ENCODE measurements at places on chromosomes 6 and 20.

GRCh38 chr6:25630508-25631278 is 21.3 kb upstream of the SCGN start:
- no peak for DNase-seq

DNA sequence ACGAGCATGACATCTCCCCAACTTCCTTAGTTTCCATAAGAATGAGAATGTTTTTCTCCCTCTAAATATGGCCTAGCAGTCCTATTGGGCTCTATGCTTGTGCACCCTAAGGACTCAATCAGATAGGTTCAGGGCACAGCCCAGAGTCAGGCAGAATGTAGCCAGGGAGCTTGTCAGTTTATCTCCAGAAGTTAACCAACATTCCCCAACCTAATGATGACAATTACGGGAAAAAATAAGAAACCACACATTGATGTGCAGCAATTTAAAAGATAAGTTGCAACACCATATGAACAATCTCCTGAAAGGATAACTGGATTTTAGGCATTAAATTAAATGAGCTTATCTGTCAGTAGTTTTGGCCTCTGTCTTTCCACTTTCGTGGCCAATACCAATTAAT is 71.1 kb downstream of the HDDC2 start:
- DNase-seq = no peak

DNA sequence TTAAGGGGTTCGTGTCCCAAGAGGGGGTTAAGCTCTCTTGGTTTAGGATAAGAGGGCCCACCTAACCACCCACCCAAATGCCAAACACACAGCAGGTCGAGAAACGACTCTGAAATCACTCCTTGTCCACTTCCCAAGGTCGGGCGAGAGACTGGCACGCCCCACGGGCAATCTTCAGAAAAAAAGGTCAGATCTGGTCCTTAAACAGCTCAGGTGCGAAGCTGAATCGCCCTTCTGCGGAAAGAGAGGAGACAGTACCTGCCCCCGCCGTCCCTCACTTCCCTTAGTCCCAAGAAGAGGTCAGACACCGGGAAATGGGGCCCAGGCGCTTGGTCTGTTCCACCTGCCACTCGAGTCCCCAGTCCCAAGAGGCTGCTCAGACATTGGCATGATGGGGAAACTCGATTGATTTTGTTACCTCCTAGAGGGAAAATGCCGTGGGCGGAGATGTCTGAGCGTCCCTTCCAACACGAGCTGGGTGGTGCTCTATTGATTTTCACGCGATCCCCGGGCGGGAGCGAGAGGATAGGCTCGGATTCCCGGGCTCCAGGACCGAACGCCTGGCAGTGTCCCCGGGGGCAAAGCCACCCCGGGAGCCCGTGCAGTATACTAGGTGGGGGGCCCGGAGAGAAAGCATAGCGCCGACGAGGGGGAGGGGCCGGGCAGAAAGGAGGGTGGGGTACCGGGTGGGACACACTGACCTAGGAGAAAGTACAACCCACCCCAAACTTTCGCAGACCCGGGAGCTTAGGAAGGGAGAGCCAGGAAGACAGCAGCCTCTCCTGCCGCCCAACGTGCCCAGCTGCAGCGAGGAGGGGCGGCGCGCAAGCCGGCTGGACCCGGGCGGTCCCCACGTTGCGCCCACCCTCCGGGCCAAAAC is 1.1 kb upstream of the SAMD5 start:
- no peak for DNase-seq

- DNase-seq = no peak
Measured at GRCh38 chr6:17632934-17633333, 32.8 kb downstream of the FAM8A1 start.

DNA sequence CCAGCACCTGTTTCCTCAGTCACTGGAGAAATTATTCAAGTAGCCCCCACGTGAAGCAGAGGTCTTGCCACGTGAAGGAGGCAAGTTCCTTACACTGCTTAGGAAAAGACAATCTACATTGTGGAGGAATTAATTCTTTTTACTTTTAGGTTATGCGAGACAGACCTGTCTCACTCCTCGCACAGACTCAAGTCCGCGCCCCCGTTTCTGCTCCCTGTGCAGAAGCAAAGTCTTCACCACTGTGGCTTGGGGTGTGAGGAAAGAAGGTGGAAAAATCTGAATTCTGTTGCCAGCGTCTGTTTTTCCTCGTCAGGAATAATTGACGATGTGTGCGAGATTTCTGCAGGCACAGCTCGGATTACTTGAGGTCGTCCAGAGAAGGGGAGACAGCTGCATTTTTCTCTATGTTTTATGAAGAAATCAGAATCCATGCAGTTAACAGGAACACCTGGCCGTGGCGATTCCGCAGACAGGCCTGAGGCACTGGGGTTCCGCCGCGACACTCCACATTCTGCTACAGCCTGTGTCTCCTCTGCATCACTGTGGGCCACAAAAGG is 185.1 kb downstream of the SMOC2 start:
- no peak for DNase-seq

DNA sequence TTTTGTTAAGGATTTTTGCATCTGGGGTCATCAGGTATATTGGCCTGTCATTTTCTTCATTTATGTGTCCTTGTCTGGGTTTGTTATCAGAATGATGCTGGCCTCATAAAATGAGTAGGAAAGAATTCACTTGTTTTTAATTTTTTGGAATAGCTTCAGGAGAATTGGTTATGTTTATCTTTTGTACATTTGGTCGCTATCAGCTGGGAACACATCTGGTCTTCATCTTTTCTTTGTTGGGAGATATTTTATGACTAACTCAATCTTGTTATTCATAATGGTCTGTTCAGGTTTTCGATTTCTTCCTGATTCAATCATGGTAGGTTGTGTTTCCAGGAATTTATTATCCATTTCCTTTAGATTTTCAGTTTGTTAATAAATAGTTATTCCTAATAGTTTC is 207.5 kb upstream of the ASCC3 start:
- DNase-seq = no peak

- DNase-seq = no peak
Measured at GRCh38 chr6:50187351-50187921, 137.7 kb upstream of the DEFB112 start.

DNA sequence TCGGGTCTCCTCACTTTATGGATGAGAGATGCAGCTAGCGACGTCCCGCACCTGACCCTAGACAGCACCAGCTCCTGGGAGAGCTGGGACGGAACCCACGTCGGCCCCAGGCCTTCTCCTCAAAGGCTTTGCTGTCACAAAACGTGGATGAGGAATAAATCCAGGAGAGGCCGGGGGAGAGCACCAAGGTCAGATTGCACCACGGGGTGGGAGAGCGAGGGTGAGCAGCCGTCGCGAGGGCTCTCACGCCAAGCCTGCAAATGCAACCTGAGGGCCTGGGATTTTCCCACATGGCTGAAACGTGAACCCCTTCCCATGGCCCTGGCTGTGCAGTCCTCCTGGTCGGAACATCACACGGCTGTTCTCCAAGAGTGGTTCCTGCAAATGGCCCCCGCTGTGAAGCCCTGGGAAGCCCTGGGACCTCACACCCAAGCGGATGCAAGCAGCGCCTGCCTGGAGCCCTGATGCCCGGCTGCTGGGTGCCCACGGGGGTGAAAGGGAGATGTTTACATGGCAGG is 45.3 kb downstream of the DLL1 start:
- no peak for DNase-seq

DNA sequence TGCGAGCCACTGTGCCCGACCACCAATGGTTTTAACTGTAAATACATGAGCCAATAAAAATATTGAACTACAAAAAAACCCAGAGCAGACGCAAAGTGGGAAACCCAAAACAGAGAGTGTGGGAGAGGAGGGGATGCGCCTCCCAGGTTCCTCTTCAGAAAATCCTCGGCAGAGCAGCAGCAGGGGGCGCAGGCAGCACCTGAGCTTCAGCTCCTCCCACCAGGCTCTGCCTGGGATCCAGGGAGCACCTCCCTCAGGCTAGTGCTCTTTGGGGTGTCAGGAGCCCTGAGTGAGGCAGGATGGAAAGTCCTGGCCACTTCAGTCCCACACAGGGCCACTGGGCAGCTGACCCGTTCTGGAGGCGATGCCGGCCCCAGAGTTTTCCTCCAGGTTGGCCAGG is 536.9 kb upstream of the CDH4 start:
- no peak for DNase-seq

DNA sequence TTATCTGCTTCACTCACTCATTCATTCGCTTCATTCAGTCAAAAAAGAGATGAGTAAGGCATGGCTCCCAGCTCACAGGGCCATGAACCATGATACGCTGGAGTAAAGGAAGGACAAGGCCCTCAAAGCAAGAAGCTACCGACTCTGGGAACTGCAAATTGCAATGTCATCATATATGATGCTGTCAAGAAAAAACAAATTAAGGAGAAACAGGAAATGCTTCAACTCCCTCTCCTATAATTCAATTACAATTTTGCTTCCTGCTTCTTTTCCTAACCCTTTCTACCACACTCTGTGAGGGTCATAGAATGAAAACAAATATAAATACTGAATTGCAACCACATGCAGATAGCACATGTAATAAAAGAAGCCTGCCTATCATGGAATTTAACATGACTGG is 725.7 kb upstream of the FLRT3 start:
- DNase-seq = no peak

GRCh38 chr6:11585426-11586016 is 48.0 kb downstream of the TMEM170B start:
- DNase-seq = no peak

DNA sequence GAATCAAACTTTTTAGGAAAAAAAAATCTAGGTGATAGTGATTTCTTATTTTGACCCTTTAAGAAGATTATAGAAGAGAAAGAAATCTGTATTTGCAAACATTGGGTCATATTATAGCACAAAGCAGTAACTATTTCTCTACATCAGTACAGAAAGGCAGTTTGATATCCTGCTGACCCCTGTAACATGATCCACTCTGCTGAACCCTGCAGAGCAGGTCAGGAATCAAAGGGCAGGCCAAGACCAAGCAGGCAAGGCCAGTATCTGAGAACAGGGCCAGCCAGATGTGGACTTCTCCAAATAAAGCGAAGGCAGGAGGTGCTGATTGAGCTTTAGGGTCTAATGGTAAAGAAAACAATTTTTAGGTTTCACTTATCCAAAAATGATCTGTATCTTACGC is 239.4 kb downstream of the PTPRK start:
- no peak for DNase-seq

- DNase-seq = no peak
Measured at GRCh38 chr6:121134922-121135321, 199.4 kb downstream of the TBC1D32 start.

- no peak for DNase-seq
Measured at GRCh38 chr6:3822747-3823445, 26.3 kb upstream of the FAM50B start.

DNA sequence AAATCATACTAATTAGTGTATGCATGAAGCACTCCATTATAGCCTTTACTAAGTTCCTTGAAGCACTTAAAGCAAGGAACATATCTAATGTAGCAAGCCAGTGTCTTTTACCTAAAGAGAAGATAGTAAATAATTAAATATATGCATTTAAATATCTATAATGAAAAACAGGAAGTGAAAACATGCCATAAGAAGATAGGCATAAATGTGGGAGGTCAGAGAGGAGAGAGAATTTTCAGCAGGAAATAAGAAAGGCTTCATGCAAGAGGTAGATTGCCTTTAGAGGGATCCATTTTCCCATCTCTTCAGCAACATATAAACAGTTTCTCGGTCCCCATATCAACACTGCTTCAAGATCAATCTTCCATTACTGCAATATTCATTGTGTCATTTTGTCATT is 599.8 kb downstream of the FRK start:
- DNase-seq = no peak

DNA sequence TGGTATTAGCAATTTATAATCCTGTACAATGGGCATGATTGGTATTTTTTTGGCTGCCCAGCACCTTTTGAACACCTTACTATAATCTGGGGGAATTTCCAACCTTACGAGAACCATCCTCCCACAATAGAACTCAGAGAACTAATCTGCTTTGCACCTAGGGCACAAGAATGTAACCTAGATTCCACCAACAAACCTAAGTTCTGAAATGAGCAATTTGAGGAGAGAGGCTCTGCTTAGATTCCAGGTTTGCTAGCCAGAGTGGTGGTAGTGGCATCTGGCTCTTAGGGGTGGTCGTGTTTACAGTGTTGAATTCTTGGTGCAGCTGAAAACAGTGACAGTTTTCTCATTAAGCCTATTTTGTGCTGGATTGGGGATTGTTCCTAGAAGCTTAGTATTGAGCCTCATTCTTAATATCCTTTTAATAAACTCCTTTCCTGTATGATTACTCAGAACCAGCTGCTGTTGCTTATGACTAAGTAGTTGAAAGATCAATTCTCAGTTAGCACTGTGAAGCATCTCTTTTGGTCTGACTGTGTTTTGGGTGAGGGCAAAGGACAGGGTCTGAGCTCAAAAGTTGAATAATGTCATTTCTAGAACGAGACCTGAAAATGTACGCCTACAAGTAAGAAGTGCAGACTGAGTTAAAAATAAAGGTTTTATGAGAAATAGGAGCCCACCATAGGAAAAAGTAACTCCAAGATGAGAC is 385.6 kb downstream of the CDKAL1 start:
- no peak for DNase-seq

- no peak for DNase-seq
Measured at GRCh38 chr6:89350281-89350966, 2.1 kb downstream of the UBE2J1 start.

DNA sequence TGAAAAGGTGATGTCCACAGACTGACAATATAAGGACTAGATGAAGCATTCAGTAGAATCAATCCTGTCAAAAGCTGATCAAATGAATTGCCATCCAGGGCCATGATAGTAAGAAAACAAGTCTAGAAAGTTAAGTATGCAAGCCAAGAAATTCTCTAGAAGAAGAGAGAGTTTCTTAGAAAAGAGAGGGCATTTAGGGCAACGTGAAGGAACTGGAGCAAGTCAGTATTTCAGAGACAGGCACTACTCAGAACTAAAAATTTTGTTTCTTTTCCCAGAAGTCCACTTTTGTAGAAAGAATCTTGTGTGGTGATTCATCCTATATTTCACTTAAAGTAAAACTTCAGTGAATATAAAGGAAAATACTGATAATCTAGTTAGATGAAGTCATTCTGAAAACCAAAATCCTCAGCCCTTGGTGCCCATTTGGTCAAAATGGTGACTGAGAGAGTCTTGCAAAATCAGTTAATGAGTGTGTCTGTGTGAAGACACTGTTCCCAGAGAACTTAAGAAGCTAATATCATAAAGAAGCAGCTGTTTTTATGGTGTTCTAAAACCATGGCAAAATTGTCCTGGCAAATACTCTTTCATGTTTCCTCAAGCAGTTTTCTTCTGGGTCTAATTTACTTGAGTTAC is 82.2 kb downstream of the COL19A1 start:
- DNase-seq = no peak

GRCh38 chr6:97437087-97437486 is 154.1 kb upstream of the MMS22L start:
- DNase-seq = no peak

DNA sequence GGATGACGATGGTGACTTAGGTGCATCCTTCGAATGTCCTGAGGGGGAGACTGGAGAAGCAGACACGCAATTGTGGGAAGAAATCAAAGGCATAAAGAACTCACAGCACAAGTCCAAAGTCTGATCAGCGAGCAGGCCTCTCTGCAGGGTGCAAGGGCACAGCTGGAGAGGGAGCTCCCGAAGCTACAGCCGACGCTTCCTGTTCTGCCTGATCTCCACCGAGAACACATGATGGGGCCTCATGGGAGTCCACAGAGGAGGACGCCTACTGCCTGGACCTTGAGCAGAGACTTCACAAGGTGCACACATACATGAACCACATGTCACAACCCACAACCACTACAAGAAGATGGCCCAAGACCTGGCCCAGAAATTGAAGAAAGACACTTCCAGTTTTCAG is 51.4 kb downstream of the RIN2 start:
- no peak for DNase-seq
